ENCODE measurements at places on chromosomes 16 and 17. TPM values are rescaled to one million over a fixed set of nuclear protein-coding genes. Genes with fewer than 3 reads are reported as not detected.

Gene CCDC40
- not detected for polyA plus RNA-seq

Gene KRT31
- not detected for polyA plus RNA-seq

Gene NPIPA7
- 2.5 TPM for polyA plus RNA-seq

DNA sequence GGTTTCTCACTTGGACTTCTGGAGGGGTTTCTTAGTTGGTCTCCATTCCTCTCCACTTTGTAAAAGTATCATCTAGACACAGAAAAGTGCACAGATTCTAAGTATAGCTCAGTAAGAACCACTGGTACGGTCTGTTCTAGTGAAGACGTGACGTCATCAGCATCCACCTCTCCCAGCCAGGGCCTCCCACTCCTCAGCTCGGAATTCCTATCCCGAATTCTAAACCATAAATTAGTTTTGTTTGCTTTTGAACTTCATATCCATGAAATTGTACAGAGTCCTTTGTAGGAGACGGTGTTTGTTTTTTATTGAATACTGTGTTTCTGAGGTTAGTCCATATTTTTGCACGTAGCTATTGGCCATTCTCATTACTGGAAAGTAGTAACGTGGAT lies 25.5 kb downstream of the FOXK2 start:
- no peak overlapping the region for H3K27ac ChIP-seq
- peaks cover 41% of the 10 kb centered on the region for H3K36me3 ChIP-seq
- DNase-seq: no peak
- H3K4me1 ChIP-seq: peaks cover 13% of the 10 kb centered on the region

DNA sequence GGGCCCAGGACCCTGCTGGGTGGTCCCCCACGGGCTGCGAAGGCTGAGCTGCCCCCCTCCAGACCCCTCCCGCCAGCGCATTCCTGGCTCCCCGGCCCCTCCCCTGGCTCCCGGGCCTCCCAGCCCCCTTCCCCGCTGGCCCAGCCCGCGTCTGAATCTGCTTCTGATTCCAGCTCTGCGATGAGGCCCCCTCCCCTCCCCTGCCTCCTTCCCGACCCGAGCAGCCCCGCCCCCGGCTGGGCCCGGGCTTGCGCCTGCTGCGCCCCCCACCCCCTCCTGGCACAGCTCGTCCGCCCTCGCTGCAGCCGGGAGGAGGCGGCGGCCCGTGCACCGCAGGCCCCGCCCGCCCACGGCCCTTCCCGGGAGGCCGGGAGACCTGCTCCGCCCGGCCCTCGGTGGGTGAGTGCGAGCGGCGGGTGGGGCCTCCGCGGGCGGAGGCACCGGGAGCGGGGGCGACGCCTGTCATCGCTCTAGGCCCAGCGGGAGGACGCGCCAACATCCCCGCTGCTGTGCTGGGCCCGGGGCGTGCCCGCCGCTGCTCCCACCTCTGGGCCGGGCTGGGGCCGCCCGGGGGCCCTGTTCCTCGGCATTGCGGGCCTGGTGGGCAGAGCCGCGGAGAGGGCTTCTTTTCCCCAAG lies at the start of gene NTN3:
Gene NTN3 (plus strand): TSS at position 282 of the 637 bp plus-strand sequence. CDS start 405 bp downstream, outside the sequence.
- H3K4me1 ChIP-seq: peaks cover 92% of the 10 kb centered on the region
- no peak within 1 kb of the TSS for H3K27ac ChIP-seq
- peak; percentile 47 for DNase-seq

DNA sequence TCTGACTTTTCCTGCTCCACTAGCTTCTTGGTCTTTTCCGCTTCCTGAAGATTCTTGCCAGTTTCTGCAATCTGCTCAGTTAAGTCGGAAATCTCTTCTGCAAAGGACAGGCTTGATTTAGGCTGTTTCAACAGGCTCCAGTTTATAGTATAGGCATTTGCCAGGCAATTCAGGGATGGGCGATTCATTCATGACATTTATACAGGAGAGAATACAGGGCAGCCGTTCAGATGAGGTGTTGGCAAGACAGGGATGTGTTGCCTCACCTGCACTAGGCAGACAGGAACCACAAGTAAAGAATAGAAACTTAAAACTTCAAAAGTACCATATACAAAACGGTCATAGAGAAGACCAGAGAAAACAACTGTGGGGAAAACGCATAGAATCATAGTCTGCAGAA lies 61.7 kb downstream of the MYH13 start:
- no peak for DNase-seq
- H3K4me3 ChIP-seq: no peak overlapping the region
- H3K36me3 ChIP-seq: no peaks in the 10 kb centered on the region
- H3K27ac ChIP-seq: no peak overlapping the region
- no peaks in the 10 kb centered on the region for H3K27me3 ChIP-seq

- H3K27ac ChIP-seq: no peak overlapping the region
- H3K36me3 ChIP-seq: no peaks in the 10 kb centered on the region
- DNase-seq: peak; percentile 82
- H3K4me3 ChIP-seq: peak overlapping the region; percentile 52
- H3K4me1 ChIP-seq: peaks cover 11% of the 10 kb centered on the region
Observed at GRCh38 chr17:7989781-7990655, 12.4 kb upstream of the GUCY2D start.
